Activated CD4-positive, alpha-beta T cell treated with anti-CD3 and anti-CD28 coated beads, Interleukin-2, amount 10 ng/mL, durations not matched to agents 24 days and 14 days (primary cell): ENCODE measurements at places on chromosomes 12 and 14. TPM values are rescaled to one million over a fixed set of nuclear protein-coding genes. Genes with fewer than 3 reads are reported as not detected.

Gene SLC6A12
- not detected in 2 replicates for total RNA-seq

Gene TUBA1A
- total RNA-seq, result 45.9 and 46.8 TPM in 2 replicates

Gene AMN
- total RNA-seq, result 0.35 and 0.62 TPM in 2 replicates

DNA sequence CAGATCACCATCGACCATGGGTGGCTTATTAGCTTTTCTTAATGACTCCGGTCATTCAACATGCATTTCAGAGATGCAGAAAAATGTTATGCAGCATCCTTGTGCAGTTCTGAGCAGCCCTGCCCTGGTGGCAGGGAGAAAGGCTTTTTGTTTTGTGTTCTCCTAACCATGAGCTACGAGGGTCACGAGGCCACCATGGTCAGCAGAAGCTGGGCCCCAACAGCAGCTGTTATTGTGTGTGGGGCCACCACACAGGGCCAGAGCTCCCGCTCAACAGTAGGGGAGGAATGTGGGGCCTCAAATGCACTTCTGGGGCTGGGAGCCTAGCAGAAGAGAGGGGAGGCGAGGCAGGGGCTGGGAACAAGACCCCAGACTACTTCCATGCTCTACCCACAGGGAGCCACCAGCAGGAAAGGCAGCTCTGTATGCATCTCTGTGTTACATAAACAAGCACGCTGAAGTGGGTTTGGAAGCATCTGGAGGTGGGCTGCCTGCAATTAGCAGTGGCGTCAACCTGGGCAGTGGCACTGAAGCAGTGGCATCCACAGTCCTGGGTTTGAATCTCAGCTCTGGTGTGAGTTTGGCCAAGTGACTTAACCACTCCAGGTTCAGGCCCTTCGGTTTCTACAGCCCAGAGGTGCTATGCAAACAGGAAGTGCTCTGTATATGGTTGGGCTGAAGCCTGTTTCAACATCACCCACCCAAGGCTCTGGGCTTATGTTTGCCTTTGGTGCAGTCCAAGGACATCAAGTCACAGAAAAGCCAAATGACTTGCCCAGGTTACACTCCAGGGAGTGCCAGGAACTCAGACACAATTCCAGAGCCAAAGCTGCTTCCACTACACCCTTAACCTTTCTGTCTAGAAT is 16.3 kb downstream of the GLTP start:
- DNase-seq, result peak; percentile 64

- peak; percentile 84 for DNase-seq
Measured at GRCh38 chr12:93571925-93572711, at the start of gene SOCS2. Gene SOCS2 (plus strand): TSS chr12:93572675. CDS start chr12:93572898, 223 bp downstream.
